ENCODE measurements at places on chromosomes 3 and 15. TPM values are rescaled to one million over a fixed set of nuclear protein-coding genes. Genes with fewer than 3 reads are reported as not detected.

ARID3B gene
- total RNA-seq: 2.0 TPM

RAD18 gene
- 21.3 TPM for total RNA-seq

CHL1 gene
- total RNA-seq: 49.8 TPM

TPRG1 gene
- 1.7 TPM for total RNA-seq

PIF1 gene
- 11.0 TPM for total RNA-seq

SKOR1 gene
- total RNA-seq: 0.36 TPM

CD200 gene
- 7.2 TPM for total RNA-seq

ISLR gene
- total RNA-seq: 0.36 TPM

C3orf20 gene
- total RNA-seq: under 0.01 TPM

CCDC80 gene
- total RNA-seq: 15.8 TPM

KLF15 gene
- 6.9 TPM for total RNA-seq

Measured in melanocyte of skin (primary cell).